Activated CD4-positive, alpha-beta memory T cell treated with anti-CD3 and anti-CD28 coated beads, Interleukin-2, amount 10 ng/mL, durations not matched to agents 7 days and 5 days (primary cell): ENCODE measurements at places on chromosomes 7 and 10. TPM values are rescaled to one million over a fixed set of nuclear protein-coding genes. Genes with fewer than 3 reads are reported as not detected.

- DNase-seq: no peak
These were observed 60.2 kb downstream of the MAD1L1 start for GRCh38 chr7:2172311-2173188.

- no peak for DNase-seq
These were observed 72.6 kb upstream of the PCBD1 start for GRCh38 chr10:70960783-70961570.

DNA sequence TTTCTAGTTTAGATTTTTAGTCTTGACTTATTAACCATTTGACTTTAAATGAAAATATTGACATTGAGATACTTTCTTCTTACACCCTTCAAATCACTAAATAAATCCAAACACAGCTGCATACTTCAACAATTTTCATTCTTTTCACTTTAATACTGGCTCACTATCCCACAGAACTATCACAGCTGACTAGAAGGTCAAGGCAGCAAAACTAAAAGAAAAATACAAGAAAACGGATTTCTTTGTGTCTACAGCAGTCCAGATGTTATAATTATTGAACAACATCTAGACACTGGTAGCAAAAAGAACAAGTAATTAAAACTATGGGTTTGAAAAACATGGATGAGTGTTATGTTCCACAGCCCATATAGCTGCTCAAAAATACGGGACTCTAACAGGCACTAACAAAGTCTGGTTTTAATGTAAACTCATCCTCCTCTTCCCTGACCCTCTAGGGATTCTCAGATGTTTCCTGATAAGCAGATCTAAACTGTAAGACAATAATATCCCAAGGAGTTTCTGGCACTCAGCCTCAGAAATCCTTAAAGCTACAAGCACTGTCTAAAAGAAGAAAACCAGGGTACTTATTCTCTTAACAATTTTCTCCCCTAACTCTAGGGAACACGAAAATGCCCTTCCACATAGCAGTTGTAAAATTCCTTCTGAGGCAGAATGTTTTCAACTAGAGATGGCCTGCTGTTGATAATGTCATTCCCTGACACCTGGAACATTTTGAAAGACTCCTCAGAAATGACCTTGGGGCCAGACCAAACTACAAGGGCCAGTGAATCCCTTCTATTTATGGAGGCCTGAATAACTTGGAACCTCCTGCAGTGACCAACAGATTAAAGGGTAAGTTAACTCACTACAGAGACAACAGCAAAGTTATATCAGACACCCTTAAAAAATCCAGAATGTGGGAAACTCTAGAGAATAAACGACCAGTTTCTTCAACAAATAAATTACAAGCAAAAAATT, 12.8 kb downstream of the DNMBP start:
- no peak for DNase-seq

MLXIPL gene
- total RNA-seq: not detected

LLCFC1 gene
- total RNA-seq: not detected

THSD7A gene
- not detected for total RNA-seq

HTRA1 gene
- not detected for total RNA-seq
